Fibroblast of lung (primary cell): ENCODE measurements at places on chromosomes 4 and X. TPM values are rescaled to one million over a fixed set of nuclear protein-coding genes. Genes with fewer than 3 reads are reported as not detected.

DNA sequence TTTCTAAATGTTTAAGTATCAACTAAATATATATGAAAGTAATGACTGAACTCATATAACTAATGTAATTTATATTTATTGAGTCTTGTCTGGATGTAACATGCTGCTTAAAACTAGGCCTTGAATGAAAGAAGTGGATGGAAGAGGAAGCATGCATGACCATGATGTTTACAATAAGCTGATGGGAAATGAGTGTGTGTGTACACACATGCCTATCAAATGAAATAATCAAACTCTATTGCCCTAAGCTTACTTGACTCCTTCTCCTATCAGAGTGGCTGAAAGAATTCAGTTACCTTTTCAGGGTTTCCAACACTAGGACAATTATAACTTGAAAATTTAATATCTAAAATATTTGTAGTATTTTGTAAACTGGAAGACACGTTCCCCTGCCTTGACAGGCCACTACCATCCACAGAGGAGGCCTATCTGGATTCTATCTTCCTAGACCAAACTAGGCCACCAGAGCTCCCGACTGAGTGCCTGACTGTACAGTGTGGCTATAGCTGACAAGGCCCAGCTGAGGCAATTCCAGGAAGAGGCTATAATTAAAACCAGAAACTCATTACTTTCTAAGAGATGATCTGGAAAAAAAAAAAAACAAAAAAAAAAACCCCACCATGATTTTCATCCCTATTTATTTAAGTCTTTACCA, 7.6 kb downstream of the ARSJ start:
- peak; percentile 54 for DNase-seq

- peak; percentile 22 for DNase-seq
These were observed 27.6 kb upstream of the INTU start for GRCh38 chr4:127604949-127605709.

DNA sequence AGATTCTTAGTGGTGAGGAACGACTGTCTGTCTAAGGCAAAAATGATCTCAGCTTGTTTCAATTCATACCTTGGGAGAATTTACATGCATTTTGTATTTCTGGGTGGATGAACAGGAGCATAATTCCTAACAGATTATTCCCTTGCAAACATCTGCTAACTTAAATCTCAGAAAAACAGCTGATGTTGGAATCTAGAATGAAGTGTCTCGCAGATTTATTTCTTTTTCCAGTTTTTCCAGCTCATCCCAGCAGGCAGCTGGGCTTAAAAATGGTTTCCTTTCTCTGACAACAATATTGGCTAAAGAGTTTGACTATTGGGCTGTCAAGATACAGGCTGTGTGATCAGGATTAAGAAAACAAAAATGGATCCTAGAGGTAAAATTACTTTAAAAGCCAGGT, 1.1 kb downstream of the LNX1 start:
- DNase-seq: no peak

DNA sequence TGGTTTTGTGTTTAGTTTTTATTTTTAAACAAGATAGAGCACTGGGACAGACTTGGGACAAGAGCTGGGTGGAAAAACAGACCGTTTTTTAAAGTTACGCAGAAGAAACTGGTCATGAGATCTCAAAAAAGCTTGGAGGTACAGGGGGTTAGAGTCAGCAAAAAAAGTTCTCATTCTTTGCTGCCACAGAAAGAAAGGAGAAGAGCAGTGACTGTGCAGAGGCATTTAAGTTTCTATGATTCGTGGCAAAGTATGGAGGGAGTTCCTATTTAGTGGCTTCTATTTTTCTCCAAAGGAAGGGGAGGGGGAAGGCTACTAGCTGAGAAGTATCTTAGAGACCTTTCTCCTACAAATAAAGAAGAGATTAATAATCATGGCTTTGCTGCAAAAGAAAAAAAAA, 68.3 kb downstream of the MANBA start:
- peak; percentile 5 for DNase-seq

GRCh38 chr4:168566726-168567125, 69.9 kb downstream of the PALLD start:
- no peak for DNase-seq

GRCh38 chr4:10115797-10116568, 616 bp downstream of the WDR1 start:
- DNase-seq: peak; percentile 52

GRCh38 chr4:137694138-137694537, 161.8 kb upstream of the PCDH18 start:
- peak; percentile 42 for DNase-seq

GRCh38 chrX:8010105-8010504, 82.9 kb upstream of the PNPLA4 start:
- DNase-seq: no peak

DNA sequence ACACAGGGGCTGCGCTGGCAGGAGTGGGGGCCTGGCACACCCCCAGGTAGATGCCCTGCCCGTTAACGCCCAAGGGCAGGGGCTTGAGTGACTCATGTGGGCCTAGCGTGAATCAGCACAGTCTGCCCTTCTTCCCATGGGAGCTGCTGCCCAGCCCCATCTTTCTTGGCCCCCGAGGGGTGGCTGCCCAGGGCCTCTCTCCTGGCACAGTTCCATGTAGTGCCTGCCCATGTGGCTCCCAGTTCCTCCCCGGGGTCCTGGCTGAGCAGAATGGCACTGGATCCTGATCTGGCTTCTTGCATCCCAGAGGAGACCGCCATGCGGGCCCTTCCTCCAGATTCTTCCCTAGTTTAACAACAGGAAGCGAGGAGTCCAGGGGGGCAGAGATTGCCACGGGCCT, 2.1 kb upstream of the AVPR2 start:
- DNase-seq: no peak

DNA sequence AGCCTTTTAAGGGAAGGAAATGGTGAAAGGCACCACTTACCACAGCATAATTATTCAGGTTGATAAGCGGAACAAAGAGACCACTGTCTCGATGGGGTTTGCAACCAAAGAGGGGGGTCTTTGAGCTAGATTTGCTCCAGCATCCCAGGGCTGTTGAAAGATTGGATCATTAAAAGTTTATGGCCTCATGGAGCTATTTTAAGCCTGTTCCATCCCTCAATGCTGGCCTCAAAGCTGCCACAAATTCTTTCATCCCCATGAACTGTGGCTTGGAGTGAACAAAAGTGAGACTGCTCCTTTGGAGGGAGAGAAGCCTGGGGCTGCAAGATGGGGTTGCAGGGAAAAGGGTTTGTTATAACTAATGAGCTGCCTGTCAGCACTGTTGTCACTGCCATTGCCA, 209.8 kb downstream of the RTL9 start:
- DNase-seq: no peak

- DNase-seq: peak; percentile 68
These were observed 997.2 kb upstream of the SLIT2 start for GRCh38 chr4:19254486-19254885.

GRCh38 chrX:112784692-112785091, 55.9 kb downstream of the AMOT start:
- DNase-seq: no peak

- no peak for DNase-seq
These were observed 36.5 kb downstream of the TBC1D9 start for GRCh38 chr4:140719686-140720085.

GRCh38 chr4:169220854-169221411, 49.8 kb downstream of the SH3RF1 start:
- peak; percentile 90 for DNase-seq

DNA sequence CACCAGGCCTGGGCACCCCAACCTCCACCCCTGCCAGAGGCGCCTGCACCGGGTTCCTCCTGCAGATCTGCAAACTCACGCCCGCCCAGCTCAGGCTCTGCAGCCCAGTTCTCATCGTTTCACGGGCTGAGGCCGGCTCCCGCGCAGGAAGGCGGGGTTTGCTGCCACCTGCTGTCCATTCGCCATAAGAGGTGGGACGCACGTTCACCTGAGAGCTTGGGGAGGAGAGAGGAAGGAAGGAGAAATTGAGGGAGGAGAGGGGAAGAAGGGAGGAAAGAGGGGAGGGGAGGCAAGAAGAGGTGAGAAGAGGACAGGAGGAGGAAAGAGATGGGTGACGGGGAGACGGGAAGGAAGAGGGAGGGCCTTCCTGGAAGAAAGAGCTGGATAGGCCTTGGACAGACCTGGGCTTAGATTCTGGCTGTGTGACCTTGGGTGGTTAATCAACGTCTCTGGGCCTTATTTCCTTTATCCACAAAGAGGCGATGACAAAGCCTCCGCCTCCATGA, 114.5 kb downstream of the ADRA2C start:
- peak; percentile 39 for DNase-seq

- DNase-seq: no peak
These were observed 64.0 kb upstream of the GK2 start for GRCh38 chr4:79472036-79472435.

F9 gene
- total RNA-seq: not detected in 2 replicates

CENPVL3 gene
- total RNA-seq: not detected in 2 replicates

DUSP9 gene
- total RNA-seq: under 0.01 TPM in 1 of 2 replicates, not detected in the other

TREX2 gene
- total RNA-seq: 1.8 and 3.1 TPM in 2 replicates

MGAT4D gene
- not detected in 2 replicates for total RNA-seq

CT55 gene
- total RNA-seq: not detected in 2 replicates

CNGA2 gene
- not detected in 2 replicates for total RNA-seq
